Activated B cell treated with CpG ODN at 0.5 μM for 24 hours (primary cell): ENCODE measurements at places on chromosomes 2 and 18. TPM values are rescaled to one million over a fixed set of nuclear protein-coding genes. Genes with fewer than 3 reads are reported as not detected.

DNA sequence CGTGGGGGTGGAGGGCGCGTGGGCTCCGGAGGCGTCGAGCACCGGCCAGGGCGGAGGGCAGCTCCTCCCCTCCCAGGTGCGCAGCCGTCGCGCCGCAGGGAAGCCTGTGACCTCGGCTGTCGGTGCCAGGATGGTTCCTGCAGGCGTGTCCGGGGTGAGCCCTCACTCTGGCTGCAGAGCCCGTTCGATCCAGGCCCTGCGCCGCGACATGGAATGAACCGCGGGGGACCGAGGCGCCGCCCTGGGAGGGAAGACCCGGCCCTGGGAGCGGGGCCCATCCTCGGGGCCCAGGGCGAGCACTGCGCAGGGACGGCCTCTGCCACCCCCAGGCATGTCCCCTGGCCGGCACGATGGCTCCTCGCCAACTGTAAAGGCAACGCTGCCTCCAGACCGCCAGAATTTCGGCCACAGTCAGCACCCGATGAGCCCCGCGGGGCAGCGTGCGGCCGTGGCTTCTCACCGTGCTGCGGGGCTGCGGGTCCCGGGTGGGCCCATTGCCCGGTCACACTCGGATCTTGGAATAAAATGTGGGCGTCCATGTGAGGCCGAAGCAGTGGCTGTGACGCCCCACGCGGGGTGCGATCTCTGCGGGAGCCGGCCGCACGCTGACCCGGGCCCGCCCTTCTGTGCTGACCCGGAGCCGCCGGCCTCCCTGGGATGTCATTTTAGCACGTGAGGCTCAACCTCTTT lies 26.6 kb downstream of the SALL3 start:
- no peak for DNase-seq

NEUROD1 gene
- not detected in 2 replicates for total RNA-seq

GRCh38 chr2:120294008-120294340 lies 41.3 kb downstream of the RALB start:
- no peak for DNase-seq

UGT1A6 gene
- total RNA-seq, result not detected in 2 replicates

- DNase-seq, result no peak
Observed at GRCh38 chr2:232438951-232439757, 16.8 kb upstream of the ALPI start.

- DNase-seq, result no peak
Observed at GRCh38 chr2:27243391-27244130, 19.3 kb downstream of the SLC30A3 start.

DNA sequence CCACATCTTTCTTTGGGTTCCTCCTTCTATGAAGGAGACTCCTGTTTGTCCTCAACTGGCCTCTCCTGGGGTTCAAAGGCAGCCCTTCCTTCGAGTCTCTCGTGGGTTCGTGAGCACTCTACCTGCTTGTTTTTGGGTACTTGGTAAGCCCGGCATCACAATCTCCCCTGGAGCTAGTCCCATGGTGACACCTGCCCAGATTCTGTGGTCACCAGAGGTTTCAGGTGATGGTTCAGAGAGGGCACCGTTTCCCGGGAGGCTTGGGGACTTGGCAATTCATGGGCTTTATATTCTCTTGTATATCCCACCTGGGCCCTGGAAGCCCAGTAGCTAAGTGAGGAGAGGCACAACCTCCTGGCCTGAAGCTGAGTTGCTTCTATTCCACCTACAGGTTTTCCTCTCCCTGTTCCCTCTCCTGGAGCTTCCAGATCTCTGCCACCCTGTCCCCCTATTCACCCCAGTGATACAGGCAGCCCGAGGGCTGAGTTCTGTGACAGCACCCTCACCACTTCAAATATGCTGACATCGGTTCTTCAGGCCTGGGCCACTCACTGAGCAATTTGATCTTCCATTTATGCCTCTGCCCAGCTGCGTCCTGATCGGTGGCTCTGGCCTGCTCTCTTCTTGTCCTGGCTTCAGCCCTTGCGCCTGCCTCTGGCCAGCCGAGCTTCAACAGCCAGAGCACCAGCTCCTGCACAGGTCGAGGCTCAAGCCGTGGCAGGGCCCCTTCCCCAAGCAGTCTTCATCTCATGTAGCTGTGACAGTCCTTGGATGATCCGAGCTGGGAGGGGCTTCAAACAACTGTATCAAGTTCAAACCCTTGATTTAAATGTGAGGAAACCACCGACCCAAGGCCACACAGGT lies 91.5 kb downstream of the MSH2 start:
- no peak for DNase-seq

SAG gene
- 0.04 TPM in 1 of 2 replicates, not detected in the other for total RNA-seq

- no peak for DNase-seq
Observed at GRCh38 chr2:156935616-156936015, 321.9 kb upstream of the GALNT5 start.
